Natural killer cell (primary cell): ENCODE measurements at places on chromosomes 16 and 17. TPM values are rescaled to one million over a fixed set of nuclear protein-coding genes. Genes with fewer than 3 reads are reported as not detected.

Gene P4HB
- 334 TPM for total RNA-seq

Gene NDEL1
- 193 TPM for total RNA-seq

DNA sequence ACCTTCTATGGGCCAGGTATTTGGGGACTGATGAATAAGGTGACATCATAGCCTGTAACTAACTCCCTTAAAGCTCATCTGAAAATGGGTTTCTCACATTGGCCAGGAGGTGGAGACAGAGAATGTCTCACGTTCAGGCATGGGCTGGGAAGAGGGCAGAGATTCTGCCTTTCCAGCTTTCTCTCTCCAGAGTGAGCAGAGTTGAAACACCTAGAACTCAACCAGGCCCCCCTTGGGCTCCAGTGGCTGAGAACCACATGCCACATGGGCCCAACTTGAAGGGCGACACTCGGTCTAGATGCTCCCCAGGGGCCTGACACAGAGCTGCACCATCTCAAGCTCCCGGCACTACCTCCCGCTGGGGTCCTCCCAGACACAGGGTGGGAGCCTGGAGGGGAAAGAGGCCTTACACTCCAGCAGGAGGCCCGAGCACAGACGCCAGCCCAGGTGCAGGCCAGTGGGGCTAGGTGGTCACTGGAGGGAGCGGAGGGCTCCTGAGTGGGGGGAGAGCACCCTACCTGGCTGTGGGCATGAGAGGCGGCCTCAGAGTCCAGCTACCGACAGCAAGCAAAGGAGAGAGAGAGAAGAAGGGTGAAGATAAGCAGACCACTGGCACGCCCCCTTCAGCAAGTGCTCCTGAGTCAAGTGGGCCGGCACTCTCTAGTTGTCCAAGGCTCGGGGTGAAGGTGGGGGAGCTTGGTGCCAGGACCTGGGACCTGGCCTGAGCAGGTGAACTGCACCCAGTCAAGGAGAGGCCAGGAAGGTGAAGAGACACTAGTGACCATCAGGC, 55.9 kb downstream of the MYO18A start:
- no peak for DNase-seq
- H3K27ac ChIP-seq, result no peak overlapping the region
- peaks cover 45% of the 10 kb centered on the region for H3K36me3 ChIP-seq
- no peaks in the 10 kb centered on the region for H3K27me3 ChIP-seq
- no peak overlapping the region for H3K4me3 ChIP-seq

GRCh38 chr16:70653809-70654771, 7.7 kb downstream of the IL34 start:
- no peak overlapping the region for H3K4me3 ChIP-seq
- DNase-seq, result peak; percentile 87
- H3K4me1 ChIP-seq, result peaks cover 4% of the 10 kb centered on the region
- no peaks in the 10 kb centered on the region for H3K27me3 ChIP-seq
- no peaks in the 10 kb centered on the region for H3K36me3 ChIP-seq

Gene CNTNAP4
- not detected for total RNA-seq

GRCh38 chr17:38418693-38419507, 9.4 kb upstream of the ARHGAP23 start:
- H3K27me3 ChIP-seq, result peaks cover 19% of the 10 kb centered on the region
- no peaks in the 10 kb centered on the region for H3K36me3 ChIP-seq
- H3K4me1 ChIP-seq, result peaks cover 13% of the 10 kb centered on the region
- H3K27ac ChIP-seq, result no peak overlapping the region
- no peak overlapping the region for H3K4me3 ChIP-seq
- no peak for DNase-seq

Gene HOXB4
- 5.7 TPM for total RNA-seq

Gene TMEM238L
- not detected for total RNA-seq

- DNase-seq, result no peak
- peaks cover 25% of the 10 kb centered on the region for H3K27me3 ChIP-seq
- peaks cover 21% of the 10 kb centered on the region for H3K4me1 ChIP-seq
- H3K36me3 ChIP-seq, result no peaks in the 10 kb centered on the region
Measured at GRCh38 chr17:9020096-9020823, 1.1 kb upstream of the NTN1 start.
